ENCODE measurements at places on chromosomes 1 and 21.

DNA sequence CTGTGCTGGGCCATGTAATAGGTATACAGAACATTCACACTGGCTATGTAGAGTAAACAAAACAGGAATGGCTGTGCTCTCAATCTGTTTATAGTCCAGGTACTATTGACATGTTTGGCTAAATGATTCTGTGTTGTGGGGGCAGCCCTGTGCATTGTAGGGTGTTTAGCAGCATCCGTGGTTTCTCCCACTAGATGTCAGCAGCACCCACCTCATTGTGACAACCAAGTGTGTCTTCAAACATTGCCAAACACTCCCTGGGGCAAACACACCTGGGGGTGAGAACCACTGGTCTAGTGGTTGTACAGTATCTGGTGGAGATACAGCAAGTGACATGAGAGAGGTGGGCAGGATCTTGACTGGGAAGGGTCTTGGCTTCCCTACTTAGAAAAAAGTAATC is 80.4 kb upstream of the SPATA6 start:
- DNase-seq, result no peak

DNA sequence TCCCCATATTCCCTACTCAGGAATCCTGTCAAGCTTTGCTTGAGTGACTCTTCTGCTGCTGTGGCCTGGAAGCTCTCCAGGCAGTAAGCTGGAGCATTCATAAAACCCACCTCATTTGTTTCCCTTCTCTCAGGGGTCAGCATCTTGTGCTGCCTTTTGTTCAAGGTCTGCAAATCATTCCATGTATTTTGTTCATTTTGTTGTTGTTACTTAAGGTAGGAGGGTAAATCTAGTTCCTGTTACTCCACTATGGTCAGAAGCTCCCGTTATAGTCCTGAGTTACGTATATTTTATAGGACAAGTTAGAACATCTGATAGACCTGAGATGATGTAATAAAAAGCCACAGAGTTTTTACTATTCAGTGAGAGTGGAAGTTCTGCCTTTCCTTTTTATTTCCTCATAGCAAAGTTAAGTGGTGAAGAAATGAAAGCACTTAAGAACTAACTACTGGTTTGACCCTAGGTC is 9.9 kb downstream of the SYNJ1 start:
- no peak for DNase-seq

DNA sequence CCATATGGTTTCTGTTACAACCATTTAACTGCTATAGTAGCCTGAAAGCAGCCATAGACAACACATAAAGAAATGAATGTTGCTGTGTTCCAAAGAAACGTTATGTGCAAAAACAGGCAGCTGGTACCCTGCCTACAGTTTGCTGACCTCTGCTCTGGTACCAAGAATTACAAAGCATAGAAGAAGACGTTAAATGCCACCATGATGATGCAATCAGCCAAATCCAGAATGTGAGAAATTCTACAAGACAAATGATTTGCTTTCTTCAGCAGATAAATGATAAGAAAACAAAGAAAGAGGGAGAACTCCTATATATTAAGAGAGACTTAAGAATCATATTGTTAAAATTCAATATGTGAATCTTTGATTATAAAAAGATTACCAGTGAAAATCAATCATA is 97.8 kb upstream of the PDE4B start:
- no peak for DNase-seq

DNA sequence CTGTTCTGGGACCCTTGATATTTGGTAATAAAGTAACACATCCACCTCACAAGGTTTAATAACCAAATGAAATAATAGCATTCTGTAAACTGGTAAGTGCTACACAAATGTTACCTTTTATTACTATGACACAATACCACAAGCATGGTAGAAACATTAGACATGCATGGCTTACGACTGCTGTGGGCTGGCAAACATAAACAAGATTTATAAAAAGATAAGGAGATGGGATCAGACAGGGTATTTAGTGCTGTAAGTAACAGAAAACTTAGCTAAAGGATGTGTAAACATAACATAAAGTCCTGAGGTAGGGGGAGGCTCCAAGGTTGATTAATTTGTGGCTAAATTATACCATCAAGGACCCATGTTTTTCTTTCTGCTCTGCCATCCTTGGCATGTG is 212.6 kb downstream of the BARHL2 start:
- no peak for DNase-seq

DNA sequence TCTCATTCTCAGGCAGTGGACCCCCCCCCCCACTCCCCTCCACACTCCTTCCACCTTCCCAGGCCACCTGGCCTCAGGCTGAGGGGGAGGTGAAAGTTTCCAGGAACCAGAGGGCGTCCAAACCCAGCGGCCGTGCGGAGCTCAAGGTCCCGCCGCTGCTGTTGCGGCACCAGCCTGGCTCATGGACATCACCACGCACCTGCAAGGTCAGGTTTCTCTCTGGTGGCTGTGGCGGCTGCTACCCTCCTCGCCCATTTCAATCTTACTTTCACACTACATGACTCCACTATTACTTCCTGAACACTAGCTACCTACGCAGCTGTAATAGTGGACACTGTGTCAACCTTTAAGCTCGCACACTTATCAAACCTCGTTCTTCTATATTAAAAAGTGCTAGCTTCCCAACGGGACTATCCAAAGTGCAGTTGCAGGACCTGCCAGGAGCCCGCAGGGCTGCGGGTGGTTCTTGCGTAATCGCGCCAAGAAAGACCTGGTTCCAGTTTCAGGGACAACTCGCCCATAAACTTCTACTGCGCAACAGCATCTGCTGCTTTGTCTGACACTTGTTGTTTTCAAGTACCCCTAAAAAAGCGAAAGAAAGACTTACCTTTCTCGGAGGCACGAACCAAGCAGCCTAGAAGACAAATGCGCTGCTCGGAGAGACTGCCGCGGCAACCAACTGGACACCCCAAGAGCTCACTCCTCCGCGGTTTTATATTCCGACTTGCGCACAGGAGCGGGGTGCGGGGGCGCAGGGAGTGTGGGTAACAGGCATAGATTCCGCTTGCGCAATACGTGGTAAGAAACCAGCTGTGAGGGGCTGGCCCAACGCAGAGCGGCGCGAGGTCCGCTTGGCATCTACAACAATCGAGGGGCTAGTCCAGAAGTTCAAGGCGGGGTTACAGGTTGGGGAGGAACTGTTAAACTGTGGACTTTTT is at the start of gene DIRAS3:
Gene DIRAS3 (minus strand): TSS at position 687 of the 938 bp plus-strand sequence. CDS start 3,330 bp downstream, outside the sequence.
- DNase-seq, result no peak

DNA sequence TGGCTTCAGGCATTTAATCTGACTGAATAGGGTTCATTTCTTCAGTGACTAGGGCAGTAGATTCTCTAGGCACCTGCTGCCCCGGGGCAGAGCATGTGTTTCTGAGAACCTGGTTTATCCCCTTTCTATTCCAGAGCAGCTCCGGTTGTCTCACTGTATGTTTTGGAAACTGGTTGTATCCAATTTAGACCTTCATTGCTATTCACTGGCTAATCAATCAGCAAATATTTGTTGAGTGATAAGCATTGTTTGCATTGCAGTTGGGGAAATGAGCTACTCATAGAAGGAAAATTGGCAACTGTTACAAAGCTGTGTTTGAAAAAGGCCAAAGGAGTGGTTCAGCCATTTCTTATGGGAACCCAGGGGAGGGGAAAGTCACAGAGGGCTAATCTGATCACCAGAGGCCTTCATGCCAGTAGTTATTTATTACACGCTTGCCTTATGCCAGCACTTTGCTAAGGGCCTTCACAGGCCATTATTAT is 2.9 kb downstream of the QSOX1 start:
- DNase-seq, result no peak

DNA sequence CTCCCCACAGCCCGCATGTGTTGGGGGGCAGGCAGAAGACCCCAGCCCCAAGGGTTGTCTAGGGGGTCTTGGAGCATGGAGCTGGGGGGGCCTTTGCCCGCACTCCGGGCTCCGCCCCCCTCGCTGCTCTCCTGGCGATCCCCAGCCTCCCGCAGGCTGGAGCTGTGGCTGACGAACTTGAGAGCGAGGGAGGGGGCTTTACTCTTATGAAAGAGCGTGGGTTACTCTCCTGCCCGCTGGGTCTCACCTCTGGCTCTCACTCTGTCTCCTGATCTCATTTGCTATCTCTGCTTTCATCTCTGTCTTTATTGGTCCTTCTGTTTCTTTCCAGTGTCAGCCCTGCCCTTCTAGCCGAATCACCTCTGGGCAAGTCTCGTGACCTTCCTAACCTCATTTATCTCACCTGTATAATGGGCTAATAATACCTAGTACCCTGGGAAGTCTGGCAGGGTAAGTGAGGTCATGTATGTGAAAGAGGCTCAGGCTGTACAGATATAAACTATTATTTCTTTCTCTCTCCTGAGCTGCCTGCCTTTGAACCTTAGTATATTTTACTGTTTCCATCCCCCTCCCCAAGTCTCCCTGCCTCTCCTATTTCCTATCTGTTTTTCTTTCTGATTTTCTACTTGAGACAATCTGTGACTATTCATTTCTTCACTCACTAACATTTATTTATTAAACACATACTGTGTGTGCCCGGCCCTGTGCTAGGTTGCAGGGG is 731 bp downstream of the EFNA4 start:
- DNase-seq, result no peak

DNA sequence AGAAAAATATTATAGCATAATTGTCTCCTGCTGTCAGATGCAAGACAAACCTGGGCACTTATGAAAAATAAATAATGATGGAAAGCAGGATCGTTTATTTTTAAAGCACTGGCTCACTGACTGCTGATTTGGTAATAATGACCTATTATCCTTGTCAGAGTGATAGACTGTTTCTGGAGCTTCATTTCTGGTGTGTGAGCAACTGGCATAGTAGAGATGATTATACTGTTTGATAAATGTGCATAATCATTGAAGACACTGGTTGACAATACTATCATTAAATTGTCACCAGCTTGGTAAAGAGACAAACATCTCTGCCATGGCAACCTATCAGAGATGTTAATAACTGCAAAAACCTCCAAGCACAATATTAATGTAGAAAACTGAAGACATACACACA is 179.9 kb upstream of the ZNF644 start:
- DNase-seq, result no peak

- DNase-seq, result no peak
These were observed 21.1 kb downstream of the SNAP47 start for GRCh38 chr1:227756172-227756959.

- DNase-seq, result peak; percentile 27
These were observed 64.2 kb downstream of the PIK3CD start for GRCh38 chr1:9715536-9716226.

DNA sequence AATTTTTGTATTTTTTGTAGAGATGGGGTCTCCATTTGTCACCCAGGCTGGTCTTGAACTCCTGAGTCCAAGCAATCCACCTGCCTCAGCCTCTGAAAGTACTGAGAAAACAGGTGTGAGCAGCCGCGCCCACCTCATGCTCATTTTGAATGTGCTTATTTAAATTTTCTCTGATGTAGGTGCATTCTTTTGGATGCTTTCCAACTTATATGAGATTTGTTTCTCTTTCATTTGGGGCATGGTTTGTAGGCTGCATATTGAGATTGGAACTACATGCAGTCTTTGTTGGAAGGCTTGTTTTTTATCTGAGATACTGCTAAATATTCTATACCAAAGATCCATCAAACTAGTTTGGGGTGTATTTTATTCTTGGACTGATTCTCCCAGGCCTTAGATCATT is 81.0 kb upstream of the IVNS1ABP start:
- DNase-seq, result no peak

- DNase-seq, result no peak
These were observed 29.7 kb upstream of the RIPK4 start for GRCh38 chr21:41796476-41797080.

All from stimulated activated CD4-positive, alpha-beta T cell treated with anti-CD3 and anti-CD28 coated beads, Interleukin-2, amount 100 ng/mL, for 48 hours (primary cell).